GOT3 (cell line): ENCODE measurements at places on chromosomes 2 and 18.

DNA sequence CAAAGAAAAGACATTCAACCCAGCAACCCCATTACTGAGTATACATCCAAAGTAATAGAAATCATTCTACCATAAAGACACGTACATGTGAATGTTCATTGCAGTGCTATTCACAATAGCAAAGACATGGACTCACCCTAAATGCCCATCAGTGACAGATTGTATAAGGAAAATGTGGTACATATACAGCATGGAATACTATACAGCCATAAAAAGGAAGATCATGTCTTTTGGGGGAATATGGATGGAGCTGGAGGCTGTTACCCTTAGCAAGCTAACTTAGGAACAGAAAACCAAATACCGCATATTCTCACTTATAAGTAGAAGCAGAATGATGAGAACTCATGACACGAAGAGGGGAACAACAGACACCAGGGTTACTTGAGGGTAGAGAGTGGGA, 145.9 kb downstream of the GULP1 start:
- DNase-seq, result no peak

- no peak for DNase-seq
These were observed 152.2 kb downstream of the DAW1 start for GRCh38 chr2:228023619-228024018.

DNA sequence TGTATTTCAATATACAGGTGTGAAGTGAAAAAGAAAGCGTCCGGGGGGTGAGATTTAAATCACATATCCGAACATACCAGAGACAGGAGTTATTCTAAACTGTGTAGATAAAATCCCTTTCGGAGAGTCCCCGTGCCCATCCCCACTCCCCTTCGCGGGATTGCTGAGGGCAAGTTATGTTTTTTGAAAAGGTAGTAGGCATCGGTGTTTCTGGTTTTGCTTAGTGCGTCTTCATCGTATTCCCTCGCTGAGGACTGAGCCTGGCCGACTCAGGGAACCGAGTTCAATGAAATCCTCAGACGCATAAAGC, 583.4 kb downstream of the ZEB2 start:
- no peak for DNase-seq

- DNase-seq, result no peak
These were observed 91.0 kb upstream of the MSH2 start for GRCh38 chr2:47311764-47312490.

DNA sequence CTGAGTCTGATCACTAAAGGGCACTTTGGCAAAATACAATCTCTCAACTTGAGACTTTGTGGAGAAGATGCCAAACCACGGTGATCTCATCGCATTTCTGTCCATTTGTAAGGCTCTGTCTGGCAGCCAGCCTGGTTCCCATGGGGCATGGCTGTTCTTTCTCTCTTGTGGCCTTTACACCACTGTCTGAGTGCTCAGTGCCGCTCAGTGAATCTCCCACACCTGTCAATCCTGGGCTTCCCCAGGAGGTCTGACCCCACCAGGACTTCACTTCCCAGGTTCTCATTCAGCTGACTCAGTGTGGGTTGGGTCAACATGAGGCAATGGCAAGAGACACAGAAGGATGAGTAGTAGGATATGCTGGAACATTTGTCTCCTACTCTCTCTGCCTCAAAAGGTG, 96.8 kb upstream of the TRIB2 start:
- DNase-seq, result peak; percentile 35

GRCh38 chr2:129711816-129712675, 267.4 kb upstream of the RAB6C start:
- DNase-seq, result no peak

DNA sequence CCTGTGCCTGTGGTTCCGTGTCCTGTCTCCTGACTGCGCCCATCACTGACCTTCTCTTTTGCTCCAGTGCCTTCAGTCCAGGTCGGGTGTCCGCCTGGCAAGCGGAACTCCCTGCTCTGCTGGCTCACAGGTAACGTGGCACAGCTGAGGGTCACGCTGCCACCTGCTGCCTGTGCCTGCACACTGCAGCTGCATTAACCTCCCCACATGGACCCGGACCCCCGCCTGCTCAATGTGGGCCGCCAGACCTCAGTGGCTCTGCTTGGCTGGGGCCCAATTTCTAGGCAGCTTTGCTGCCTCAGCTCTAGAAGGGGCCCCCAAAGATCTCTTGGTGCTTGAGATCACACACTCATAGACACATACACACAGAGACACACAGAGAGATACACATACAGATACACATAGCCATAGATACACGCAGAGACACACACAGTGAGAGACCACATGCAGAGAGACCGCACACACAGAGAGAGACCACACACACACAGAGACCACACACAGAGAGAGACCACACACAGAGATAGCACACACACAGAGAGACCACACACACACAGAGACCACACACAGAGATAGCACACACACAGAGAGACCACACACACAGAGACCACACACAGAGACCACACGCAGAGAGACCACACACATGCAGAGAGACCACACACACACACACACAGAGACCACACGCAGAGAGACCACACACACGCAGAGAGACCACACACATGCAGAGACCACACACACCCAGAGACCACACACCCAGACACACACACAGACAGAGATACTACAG, 14.9 kb upstream of the CNNM3 start:
- no peak for DNase-seq

DNA sequence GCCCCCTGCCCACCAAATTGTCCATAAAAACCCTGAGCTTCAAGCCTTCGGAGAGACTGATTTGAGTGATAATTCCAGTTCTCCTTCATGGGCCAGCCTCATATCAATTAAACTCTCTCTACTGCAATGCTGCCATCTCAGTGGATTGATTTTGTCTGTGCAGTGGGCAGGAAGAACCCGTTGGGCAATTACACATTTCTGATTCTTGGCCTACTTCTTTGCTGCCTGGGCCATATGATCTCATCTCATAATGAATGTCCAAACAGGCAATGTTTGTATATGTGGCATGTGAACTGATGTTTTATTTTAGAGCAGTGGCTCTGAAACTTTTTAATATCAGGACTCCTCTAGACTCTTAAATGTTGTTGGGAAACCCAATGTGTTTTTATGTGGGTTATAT, 101.2 kb upstream of the SLC38A11 start:
- no peak for DNase-seq

- no peak for DNase-seq
These were observed 888 bp downstream of the VAMP5 start for GRCh38 chr2:85584857-85585780.

DNA sequence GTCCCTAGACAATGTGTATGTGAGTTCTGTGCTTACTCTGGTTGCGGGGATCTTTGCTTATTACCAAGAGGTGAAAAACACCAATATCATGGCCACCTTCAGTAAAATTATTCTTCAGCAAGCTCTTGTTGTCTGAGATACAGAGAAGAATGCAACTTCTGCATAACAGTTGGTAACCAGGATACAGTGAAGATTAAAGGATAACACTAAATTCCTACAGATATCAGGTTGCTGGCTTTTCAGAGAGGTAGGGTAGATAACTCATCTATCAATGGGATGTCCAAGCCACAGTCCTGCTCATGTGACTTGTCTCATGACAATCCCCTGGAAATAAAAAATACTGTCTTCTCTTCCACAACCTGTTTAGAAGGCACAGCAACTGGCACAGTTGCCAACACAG, 308.5 kb downstream of the TNS1 start:
- no peak for DNase-seq
